ENCODE measurements at places on chromosomes 13 and 19.
A peak's percentile ranks its signal among the peaks of the same experiment; 100 is the strongest.

- no peak for DNase-seq
Observed at GRCh38 chr13:40479196-40479845, 187.1 kb downstream of the FOXO1 start.

DNA sequence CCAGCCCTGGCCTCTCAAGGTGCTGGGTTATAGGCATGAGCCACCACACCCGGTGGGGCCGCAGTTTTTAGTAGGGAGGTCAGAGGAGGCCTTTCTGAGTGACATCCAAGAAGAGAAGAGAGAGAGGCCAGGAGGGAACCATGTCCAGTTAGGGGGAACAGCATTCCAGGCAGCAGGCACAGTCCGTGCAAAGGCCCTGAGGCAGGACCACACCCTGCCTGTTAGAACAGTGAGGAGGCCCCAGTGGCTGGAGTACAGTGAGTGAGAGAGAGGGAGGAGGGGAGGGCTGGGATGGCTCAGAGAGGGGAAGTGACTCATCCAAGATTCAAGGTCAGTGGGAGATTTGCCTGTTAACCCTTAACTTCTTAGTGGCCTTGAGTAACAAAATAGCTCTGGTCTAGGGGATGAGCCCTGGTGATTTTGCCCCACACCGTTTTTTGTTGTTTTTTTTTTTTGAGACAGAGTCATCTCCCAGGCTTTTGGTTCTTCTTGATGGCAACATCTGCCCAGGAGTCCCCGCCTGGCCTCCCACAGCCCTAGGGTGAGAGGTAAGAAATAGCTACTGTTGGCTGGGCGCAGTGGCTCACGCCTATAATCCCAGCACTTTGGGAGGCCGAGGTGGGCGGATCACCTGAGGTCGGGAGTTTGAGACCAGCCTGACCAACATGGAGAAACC lies 2.7 kb upstream of the PLIN3 start:
- peak; percentile 99 for DNase-seq

- DNase-seq = no peak
Observed at GRCh38 chr19:20444202-20444885, 121.2 kb downstream of the ZNF737 start.

DNA sequence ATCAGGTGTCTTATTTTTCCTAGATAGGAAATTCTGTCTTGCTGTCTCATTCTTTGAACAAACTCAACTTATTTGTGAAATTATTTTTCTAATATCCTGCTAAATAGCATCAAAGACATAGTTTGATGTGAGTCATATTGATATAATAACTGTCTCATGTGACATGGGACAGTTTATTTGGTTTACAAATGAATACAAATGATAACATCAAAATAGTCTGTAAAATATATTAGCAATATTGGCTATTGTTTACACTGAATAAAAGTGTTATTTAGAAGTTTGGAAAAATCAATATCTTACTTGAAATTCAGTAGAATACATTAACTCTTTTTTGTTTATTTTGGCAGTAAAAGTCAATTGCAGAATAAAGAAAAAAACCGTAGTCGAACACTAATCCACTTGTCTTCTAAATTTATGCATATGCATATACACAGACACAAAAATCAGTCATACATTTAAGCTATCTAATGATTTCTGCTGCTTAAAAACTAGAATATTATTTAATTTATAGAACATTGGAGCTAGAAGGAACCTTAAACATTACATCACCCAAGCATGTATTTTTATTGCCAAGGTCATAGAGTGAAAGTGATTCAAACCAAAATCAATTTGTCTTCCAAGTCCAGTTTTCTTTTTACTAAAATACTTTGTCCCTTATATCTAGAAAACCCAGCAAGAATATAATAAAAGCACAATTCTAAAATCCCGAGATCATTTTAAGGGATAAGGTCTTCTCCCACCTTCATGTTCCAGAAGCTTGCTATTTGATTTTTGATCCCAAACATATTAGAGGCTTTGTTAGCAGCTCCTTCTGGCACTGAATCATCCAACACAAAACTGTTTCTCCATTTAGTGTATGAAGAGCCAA lies 776.5 kb upstream of the SLITRK1 start:
- no peak for DNase-seq

DNA sequence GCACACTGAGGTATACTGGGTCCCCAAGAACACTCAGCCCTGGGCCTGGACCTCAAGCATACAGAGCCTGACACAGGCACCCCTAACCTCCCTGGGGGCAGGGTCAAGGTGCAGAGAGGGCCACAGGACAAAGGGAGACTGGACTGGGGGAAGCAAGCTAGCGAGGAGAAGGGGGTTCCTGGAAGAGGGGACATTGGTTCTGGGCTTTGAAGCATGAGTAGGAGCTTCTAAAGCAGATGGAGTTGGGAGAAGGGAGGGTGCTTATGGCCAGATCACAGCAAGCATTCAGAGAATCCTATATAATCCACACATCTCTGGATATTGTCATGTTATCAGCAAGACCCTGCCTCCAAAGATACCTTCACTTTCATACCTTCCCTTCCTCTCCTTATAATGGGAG lies 3.2 kb downstream of the CIB3 start:
- no peak for DNase-seq

GRCh38 chr19:291006-291521 lies at the start of gene PLPP2:
Gene PLPP2, minus strand, starts transcription at chr19:291403. Its CDS starts 67 bp downstream, at chr19:291336.
- DNase-seq = peak; percentile 6

GRCh38 chr13:71721104-71721503 lies 145.9 kb downstream of the DACH1 start:
- DNase-seq = no peak

- peak; percentile 12 for DNase-seq
Observed at GRCh38 chr13:44298314-44298713, 75.3 kb upstream of the SERP2 start.

- DNase-seq = no peak
Observed at GRCh38 chr13:48686636-48687210, 33.0 kb downstream of the CYSLTR2 start.

DNA sequence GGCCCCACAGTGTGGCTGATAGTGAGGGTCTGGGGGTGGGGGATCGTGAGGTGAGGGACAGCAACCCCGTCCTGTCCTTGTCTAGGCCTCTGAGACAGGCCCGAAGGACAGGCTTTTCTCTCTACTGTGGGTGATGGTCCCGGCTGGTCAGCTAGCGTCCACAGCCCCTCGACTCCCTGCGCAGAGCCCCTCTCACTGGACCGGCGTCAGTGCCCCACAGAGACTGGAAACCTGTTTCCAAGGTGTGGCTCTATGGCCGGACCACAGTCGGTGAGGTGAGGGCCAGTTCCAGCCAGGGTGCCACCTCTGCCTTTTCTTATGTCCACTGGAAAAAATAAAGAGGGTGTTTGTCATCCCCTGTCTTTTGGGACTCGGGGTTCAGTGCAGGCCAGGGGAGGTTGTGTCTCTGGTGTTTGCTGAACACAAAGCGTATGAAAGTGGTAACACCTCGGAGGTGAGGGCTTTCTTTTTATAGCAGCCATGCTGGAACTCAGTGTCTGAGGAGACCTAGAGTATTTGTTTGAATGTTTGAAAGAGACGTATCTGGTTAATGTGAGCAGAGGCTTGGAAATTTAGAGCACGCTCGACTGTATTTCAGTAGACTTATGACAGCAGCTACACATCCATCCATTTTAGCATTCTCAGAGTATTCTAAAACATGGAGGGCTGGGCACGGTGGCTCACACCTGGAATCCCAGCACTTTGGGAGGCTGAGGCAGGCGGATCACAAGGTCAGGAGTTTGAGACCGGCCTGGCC lies 22.8 kb downstream of the ATP11A start:
- no peak for DNase-seq

- DNase-seq = no peak
Observed at GRCh38 chr13:23902975-23903905, 5.9 kb upstream of the C1QTNF9B start.

DNA sequence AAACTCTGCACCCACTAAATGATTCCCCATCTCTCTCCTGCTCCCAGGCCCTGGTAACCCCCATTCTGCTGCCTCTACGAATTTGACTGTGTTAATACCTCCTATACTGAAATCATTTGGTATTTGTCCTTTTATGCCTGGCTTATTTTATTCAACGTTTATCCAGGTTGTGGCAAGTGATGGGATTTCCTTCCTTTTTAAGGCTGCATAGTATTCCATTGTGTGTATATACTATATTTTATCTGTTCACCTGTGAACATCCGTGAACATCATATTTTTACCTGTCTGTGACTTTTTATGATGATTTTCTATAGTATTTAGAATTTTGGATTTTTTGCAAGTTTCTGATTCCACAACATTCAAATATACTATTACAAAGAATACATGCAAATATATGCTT lies 13.9 kb upstream of the CEBPG start:
- DNase-seq = no peak

GRCh38 chr13:51590231-51590970 lies 6.1 kb downstream of the WDFY2 start:
- no peak for DNase-seq

DNA sequence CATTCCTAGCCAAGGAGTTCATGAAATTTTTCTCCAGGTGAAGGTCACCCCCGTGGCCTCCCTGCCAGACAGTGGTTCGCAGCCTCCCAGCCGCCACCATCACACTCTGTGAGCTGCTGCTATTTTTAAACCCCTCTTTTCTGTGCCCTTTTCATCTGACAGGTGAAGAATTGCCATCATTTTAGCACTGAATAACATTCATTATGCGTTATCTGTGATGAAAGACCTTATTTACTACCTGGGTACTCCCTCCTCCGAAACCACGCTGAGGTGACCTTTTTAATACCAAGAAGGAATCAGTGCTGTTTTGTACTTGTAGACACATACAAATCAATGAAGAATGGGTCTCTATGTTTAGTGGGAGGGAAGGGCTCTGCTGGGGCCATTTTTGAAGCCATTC lies 148.9 kb upstream of the GPR12 start:
- DNase-seq = no peak

DNA sequence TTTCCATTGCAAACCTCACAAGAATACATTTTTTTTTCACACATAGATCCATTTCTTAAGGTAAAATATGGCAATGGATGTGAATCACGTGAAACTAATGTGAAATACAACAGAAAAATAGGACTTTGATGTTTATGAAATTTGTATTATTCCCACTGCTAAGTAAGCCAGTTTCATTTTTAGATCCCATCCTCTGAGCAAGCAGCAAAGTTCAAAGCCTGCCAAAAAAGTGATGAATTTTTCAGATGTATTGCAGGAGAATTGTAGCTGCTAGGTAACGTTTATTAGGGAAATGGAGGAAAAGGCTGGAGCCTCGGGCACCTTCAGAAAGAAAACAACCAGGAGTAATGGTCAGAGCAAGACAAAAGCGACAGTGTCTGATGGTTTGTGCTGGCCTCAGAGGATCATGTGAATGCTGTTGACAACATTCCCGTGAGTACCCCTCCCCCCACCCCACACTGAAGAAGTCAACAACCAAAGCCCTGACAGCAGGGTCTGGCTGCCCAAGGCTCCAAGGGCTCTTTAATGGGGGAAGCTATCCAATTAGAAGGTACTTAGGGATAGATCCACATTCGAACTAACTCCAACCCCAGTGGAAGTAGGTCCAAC lies 95.5 kb downstream of the OXGR1 start:
- no peak for DNase-seq

GRCh38 chr13:113950451-113951245 lies 23.2 kb downstream of the C13orf46 start:
- no peak for DNase-seq

DNA sequence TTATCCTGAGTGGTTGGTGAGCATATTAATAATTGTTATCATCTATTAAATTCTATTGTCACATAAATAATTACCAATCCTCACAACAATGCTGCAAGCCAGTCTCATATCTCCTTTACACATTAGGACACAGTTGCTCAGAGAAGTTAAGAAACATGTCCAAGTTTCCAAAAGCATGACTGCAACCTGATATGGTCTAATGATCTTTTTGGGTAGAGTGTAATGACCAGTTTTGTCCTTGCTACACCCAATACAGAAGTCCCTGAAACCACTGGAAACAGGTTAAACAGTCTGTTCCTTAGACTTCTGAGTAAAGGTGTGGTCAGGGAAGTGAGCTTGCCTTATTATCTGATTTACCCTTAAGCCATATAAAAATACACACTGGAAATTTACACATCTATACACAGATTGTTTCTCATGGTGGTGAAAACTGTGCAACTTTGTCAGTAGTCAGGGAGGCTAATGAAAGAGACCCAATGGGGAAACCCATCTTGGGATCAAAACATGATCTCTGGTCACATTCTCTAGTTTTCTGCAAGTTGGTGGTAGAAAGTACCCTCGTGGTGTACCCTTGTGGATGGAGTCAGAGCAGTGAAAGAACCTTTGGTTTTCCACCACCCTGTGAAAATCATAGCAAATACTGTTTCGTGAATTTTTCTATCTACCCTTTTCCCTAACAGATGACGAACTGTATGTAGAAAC lies 146.0 kb upstream of the KLF12 start:
- no peak for DNase-seq

DNA sequence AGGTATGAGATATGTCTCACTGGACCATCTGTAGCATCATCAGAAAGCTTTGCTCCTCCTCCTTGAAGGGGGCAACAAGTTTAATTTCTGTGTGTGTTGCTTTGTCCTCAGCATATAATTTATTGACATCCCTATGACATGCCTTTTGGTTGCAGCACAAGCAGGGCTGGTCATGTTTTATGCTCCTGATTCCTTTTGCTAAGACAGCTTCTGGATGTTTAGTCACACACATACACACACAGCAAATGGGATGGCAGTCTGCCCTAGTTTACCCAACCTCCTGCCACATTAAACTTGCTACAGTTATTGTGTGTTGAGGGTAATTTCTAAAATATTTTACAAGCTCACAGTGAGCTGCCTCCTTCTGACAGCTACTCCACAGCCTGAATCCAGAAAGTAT lies 217.9 kb upstream of the RXFP2 start:
- DNase-seq = no peak

DNA sequence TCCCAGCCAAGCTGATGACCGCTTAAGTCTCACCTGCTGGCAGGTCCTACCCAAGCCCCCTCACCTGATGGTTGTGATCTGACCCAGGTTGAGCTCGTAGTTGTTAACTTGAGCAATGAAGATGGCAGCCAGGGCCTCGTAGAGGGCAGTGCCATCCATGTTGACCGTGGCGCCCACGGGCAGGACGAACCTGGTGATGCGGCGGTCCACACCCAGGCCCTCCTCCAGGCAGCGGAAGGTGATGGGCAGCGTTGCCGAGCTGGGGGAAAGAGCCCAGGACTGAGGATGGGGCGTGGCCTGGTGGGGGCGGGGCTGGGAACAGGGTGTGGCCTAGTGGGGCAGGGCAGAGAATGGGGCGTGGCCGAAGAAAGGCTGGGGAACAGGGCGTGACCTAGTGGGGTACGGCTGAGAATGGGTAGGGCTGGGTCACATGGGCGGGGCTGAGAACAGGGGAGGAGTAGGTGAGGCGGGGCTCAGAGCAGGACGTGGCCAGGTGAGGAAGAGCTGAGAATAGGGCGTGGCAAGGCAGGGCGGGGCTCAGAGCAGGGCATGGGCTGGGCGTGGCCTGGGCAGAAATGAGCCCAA lies 12.9 kb downstream of the OR7C2 start:
- no peak for DNase-seq

DNA sequence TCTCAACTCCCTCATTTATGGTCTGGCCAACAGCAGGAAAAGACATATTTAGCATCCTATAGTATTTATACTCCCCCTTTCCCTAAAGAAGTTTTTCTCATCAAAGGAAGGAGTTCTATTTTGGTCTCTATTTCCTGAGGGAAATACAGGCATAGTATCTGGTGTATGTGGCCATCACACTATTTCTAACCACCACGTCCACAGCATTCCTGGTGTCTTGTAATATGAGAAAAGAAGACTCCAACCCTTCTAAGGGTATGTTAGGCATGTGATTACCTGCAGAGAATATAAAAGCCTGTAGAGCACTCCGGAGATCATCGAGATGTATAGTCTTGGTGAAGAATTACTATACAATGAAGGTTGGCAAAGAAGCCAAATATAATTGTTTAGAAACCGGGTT lies 137.4 kb downstream of the VWA8 start:
- no peak for DNase-seq

Measured in MCF 10A (cell line).